ENCODE measurements at places on chromosomes 6 and 20.
A peak's percentile ranks its signal among the peaks of the same experiment; 100 is the strongest.

GRCh38 chr6:38188677-38189335 is 369.3 kb downstream of the ZFAND3 start:
- no peak for DNase-seq

DNA sequence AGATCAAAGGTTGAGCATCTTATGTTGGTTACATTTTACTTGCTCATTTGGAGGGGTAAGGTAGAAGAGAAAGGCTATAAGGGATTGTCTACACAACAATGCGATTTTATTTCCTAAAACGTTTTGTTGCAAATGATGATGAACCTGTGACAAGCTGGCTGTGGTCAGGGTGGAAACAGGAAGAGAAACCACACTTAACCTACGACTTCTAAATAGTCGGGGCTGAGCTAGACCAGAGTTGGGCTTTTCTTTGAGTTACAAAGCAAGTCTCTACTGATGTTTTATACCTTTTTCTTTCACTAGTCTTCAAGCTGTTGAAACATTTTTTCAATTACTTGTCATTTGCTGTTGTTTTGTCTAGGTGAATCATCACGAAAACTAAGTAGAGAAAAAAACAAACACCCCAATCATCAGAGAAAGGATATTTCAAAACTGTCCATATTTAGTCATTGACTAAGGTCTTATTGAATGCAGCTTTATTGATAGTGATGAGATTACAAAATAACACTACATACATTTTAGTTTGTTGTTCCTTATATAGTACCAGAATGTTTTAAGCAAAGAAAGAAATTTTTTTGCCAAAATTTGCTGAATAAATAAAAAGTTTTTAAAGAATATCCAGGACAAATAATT is 18.0 kb downstream of the KLHL31 start:
- DNase-seq, result no peak

DNA sequence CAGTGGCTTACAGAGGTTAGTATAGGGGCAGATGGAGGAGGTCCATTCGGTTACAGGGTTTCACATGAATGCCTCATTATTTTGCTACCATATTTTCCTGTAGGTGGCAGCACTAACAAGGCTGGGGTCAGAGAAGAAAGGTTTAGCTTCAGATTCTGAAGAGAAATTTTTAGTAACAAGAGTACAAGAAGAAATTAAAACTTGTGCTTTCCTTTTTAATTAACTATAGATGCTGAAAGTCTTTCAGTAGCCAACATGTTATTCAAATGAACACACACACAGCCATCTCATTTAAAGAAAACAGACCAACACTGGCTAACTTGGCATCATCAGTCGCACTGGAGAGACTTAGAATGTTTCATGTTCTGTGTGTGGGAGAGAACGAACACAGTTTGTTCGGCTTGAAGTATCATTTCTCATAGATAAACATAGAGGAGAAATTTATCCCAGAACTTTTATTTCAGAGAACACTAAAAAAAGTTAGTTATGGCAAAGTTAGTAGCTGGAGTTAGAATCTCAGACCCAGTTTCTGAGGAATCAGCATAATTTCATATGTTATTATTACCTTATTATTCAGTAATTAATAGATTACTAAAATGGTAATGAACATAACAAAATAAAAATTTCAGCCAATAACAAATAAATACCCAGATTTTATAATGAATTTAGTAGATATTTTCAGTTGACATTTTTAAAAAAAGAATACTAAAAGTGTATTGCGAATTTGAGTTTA is 314.0 kb upstream of the RSPO3 start:
- DNase-seq, result peak; percentile 60

GRCh38 chr6:101588343-101588742 is 194.8 kb downstream of the GRIK2 start:
- no peak for DNase-seq

DNA sequence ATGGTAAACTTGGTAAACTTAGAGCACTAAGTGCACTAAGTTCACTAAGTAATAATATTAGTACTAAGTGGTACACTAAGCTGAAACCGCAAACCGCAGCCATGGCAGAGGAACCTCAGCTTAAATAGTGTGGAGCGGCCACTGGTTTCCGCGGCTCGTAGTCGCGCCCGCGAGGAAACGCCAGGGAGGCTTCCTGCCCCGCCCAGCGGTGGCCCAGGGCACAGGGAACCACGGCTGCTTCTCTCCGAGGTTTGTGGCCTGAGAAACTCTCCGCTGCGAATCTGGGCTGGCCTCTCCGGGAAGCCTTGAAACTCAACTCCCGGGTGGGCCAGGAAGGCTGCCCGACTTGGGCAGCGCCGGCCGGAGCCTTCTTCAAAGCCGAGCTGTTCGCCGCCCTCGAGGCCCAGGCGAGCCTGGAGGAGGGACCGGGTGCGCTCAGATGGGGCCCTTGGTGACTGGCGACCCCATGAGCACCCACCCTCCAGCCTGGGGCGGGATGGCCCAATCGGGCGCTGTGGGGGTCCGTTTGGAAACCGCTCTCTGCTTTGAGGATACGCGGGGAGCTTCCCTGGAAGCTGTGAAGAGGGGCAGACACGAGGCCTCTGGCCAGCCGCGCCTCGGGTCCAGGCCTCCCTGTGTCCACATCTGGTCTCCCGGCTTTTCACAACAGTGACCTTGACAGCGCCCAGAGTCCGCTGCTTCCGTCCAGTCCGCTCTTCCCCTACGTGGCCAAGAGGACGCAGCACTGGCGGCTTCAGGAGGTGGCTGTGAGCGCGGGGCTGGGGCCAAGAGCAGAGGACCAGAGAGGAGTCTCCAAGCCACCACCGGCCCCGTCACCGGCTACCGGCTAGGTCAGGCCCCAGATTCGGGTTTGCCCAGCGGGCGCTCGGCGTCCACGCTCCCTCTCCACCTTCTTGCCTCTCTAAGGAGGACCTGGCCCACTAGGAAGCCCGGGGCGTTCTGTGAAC is 25.4 kb upstream of the HLA-E start:
- DNase-seq, result peak; percentile 35

GRCh38 chr6:111942561-111942960 is 69.3 kb upstream of the FYN start:
- DNase-seq, result no peak

DNA sequence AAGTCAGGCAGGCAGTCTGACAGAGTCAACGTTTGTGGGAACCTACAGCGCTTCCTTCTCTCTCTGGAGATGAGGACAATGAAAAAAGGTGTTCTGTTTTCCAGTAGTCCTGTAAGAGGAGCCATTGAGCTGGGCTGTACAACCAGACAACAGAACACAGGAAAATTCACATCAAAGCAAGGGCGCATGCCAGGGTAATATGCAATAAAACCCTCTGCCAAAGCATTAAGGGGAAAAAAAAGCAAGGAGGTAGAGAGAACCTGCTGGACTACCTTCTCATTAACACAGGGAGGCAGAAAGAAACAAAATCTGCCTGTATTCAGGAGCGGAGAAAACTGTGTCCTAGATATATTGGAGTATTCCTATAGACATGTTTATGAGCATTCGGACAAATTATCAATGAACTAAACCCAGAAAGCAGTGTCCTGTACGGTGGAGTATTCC is 1.3 kb downstream of the RNF24 start:
- DNase-seq, result peak; percentile 82

GRCh38 chr20:1686151-1686748 is 28.7 kb upstream of the SIRPG start:
- DNase-seq, result no peak

DNA sequence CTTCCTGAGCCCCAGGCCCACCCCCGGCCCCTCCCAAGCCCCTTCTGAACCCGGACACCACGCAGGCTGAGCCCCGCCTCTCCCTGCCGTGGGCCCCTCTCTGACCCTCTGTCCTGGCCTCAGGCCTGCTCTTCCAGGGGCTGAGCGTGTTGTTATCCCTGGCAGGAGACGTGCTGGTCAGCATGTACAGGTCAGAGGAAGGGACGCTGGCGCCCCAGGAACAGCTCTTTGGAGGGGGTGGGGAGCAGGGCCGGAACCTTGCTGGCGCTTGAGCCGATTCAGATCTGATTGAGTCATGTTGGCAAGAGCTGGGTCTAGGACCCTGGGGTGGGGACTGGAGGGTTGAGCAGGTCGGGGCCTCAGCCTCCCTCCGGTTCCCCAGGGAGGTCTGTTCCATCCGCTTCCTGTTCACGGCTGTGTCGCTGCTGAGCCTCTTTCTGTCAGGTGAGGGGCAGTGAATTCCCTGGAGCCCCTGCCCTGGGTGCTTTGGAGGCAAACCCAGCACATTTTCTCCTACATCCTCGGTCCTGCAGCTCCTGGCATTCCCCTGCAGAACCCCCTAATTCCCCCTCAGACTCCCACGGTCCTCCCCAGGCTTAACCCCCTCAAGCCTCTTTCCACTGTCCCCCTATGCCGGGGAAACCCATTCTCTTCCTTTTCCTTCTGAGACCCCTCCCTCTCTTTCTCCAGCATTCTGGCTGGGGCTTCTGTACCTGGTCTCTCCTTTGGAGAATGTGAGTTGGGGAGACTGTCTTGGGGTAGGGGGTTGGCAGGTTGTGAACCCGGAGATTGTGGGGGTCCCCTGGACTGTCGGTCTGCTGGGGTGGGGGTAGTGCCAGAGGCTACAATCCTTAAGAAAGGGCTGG is 2.0 kb downstream of the SPAG4 start:
- DNase-seq, result peak; percentile 46

DNA sequence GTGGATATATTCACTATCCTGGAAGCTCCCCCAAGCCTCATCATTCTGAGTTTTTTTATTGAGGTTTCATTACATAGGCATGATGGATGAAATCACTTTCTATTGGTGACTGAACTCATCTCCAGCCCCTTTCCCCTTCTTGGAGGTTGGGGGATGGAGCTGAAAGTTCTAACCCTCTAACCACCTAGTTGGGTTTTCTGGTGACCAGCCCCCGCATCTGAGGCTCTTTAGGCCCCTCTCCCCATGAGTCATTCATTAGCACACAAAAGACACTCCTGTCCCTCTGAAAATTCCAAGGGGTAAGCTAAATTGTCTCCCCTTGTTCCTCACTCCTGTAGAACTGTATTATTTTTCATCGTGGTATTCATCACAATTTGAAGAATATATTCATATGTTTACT is 33.3 kb downstream of the GFRA4 start:
- DNase-seq, result no peak

- DNase-seq, result no peak
These were observed 55.2 kb upstream of the BEND6 start for GRCh38 chr6:56899753-56900152.

DNA sequence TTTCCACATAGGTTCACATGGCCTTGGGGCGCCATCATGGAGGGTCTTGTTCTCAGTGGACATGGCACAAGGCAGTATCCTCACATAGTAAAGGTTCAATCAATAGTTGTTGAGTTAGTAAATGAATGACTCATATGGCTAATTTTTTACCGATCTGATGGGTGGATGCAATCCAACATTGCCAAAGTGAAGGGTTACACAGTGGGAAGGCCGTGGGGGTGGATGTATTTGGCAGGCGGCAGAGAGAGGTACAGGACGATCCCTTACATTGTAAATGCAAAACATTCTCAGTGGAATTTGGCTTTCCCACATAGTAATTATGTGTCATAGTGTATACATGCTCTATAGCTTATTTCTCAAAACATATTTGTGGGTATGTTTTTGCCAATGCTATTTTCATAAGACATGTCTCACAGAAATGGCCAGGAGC is 21.0 kb upstream of the PDE7B start:
- DNase-seq, result no peak

- DNase-seq, result no peak
These were observed 187.2 kb upstream of the COL21A1 start for GRCh38 chr6:56434606-56435005.

DNA sequence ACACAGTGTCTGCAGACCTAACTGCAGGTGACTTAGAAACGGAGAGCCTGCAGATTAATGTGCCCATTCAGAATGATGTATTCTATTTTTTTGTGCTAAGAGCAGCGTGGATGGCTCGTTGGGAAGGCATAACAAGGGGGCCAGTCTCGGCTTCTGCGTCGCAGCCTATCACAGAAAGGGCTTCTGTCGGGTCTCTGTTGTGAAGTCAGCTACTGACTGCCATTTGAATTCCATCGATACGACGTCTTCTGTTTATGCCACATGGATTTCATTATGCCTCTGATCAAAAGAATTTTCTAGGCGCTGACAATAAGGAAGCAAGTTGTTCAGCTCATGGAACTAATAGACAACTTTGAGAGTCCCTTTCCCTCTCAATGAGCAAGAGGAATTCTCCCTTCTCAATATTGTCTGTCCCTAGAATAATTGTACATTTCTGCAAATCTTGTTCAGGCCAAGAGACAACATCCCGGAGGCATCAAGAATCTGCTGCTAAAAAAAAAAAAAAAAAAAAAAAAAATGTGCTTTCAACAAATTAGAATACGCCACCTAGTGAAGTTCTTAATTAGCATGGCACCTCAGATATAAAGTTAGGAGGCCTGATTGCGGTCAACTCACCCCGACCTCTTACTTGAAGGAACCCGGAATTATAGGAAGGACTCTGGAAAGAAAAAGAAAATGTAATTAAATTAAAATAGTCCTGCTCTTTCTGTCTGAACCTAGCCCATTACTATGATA is 223.9 kb downstream of the TSHZ2 start:
- peak; percentile 43 for DNase-seq

- no peak for DNase-seq
These were observed 158.9 kb upstream of the GGTLC1 start for GRCh38 chr20:24147479-24147878.

- no peak for DNase-seq
These were observed 348.0 kb upstream of the JARID2 start for GRCh38 chr6:14897831-14898230.

DNA sequence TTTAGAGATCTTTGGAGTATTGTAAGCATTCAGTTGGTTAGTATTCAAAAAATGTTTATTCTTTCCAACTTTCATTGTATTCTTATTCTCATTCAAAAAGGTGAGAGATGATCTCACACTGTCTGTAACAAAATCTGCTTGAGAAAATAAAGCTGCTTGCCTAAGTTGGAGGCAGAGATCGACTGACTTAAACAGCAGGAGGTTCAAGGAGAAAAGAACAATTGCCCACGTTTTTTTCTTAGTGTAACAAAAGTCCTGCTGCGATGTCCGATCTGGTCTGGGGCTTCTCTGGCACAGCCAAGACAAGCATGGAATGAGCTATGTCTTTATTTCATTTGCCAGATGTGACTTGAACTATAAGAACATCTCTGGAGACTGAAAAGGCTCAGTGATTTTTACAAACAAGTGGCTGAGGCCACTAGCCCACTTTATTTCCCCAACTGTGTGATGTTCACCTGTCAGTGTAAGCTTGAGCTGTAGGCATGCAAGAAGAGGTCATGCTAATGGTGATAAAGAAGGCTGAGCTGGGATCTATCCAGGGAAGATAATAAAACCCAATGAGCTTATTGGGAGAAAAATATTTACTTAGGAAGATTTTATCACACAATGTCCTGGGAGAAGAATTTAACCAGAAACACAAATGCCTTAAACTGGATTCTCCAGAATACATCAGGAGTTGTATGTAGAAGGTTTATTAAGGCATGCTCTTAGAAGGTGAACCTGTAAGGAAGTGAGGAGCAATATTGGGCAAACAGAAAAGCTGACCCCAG is 580.1 kb upstream of the BTBD3 start:
- no peak for DNase-seq

- peak; percentile 14 for DNase-seq
These were observed 3.2 kb downstream of the NKX2-2 start for GRCh38 chr20:21510414-21511384.

DNA sequence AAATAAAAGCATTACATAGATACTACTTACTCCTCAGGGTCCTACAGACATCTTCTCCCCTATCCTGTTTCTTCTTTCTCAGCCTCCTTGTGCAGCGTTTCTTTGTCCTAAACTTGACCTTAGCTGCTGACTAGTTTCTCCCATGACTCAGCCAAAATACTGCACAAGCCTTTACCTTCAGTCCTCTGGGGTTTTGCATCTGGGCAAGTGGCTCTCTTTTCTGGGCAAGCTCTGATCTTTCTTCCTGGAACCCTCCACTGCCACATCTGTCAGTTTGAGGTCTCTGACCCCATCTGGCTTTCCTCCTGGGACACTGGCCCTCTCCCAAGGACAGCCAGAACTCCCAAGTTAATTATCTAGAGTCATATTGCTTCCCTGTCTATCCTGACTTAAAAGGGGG is 838.4 kb downstream of the DHX35 start:
- peak; percentile 83 for DNase-seq
